ENCODE measurements at places on chromosomes 5 and 9.

DNA sequence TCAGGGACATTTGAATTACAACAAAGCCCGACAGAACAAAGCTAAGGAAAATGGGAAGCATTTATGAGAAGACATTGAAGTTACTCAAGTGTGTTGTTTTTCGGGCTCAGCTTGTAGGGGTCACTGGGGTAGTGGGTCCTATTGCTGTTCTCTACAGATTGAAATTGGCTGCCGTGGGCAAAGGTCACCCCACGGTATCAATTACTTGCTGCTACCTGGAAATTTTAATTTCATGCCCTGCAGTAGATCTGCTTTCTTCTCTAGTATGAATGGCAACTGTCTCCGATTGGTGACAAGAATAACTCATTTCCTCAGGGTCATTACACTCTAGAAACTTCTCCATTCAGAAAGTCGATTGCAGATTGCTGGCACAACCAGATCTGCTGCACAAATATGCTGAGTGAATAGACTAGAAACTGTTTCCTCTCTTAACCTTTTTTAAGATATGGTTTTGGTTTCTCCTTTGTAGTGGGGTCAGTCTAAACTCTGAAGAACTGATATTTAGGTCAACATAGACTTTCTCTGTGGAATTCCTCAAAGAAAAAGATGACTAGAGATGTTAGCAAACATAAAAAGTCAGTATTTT lies 454.1 kb downstream of the ARHGEF28 start:
- DNase-seq: no peak

- no peak for DNase-seq
Observed at GRCh38 chr9:92938025-92938424, 9.3 kb upstream of the FGD3 start.

DNA sequence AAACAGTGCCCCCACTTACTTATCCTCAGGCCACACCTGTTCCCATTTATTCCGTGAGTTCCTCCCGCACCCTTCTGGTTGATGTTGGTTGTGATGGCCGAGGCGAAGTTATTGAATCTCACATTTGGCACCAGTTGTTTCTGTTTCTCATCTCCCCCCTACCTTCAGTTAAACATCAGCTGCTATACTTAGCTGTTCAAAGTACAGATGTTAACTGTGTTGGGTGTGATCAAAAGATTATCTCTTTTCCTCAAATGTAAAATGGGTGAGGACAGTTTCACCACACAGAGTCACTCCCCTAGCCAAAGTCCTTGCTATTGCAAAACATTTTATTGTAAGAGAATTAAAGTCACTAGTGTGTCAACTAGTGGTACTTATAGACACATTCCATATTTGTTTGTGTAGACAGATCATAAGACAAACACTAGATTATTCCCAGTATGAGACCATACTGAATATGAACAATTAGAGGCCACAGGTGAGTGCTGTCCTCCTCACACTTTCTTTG lies 43.2 kb upstream of the PRSS3 start:
- DNase-seq: no peak

DNA sequence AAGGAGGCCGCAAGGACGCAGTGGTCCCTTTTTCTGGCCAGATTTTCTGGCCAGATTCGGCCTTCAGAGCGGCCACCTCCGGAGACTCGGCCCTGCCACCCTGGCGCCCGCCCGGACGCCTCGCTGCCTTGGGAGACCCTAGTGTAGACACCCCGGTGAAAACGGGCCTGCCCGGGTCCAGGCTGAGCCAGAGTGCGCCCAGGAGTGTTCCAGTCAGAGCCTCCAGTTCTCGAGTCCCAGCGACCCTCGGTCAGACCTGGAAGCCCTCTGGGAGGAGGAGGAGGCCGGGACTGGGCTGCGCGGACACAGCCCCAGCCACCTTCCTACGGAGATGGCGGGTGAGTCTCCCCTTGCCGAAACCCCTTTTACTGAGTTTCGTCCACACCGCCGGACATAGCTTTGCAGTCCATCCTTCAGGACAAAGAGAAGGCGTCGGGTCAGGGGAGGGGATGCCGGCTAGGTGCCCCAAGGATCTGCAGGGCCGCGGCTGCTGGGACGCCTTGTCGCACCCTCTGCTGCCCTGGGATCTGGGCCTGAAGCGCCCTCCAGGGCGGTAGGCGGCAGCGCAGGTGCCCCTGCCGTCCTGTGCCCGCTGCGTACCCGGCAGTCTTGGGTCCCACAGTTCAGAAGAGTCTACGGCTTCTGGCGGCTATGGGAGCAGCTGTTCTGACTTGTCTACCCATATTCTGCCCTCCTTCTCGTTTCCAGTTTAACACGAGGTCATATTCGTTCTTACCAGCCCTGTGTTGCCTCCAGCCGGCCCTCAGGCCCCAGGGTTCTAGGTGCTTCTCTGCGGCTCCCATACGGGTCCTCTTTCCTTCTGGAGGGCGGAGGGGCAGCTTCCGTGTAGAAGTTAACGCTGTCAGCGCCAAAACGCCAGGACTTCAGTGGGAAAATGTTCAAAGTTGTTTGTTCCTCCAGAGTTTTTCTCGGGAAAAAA lies 1771.7 kb upstream of the CDH9 start:
- DNase-seq: no peak

- no peak for DNase-seq
Observed at GRCh38 chr5:32156635-32157034, 17.5 kb downstream of the GOLPH3 start.
